ENCODE measurements at places on chromosomes 6 and 20. TPM values are rescaled to one million over a fixed set of nuclear protein-coding genes. Genes with fewer than 3 reads are reported as not detected.

The SYCP2L gene
- not detected for total RNA-seq

The SLC22A16 gene
- total RNA-seq: not detected

The SDHAF4 gene
- total RNA-seq: 4.9 TPM

The SEMG1 gene
- total RNA-seq: not detected

The SLC35B3 gene
- total RNA-seq: 25.4 TPM

The SPAG4 gene
- total RNA-seq: 5.2 TPM

The PHF3 gene
- total RNA-seq: 49.7 TPM

The RFX6 gene
- not detected for total RNA-seq

The EYA2 gene
- 0.50 TPM for total RNA-seq

The TFAP2B gene
- not detected for total RNA-seq

The SMLR1 gene
- not detected for total RNA-seq

The TRERF1 gene
- 4.2 TPM for total RNA-seq

The FLOT1 gene
- 138 TPM for total RNA-seq

The SLC2A10 gene
- total RNA-seq: 40.8 TPM

The GPX5 gene
- total RNA-seq: not detected

The CLPSL1 gene
- not detected for total RNA-seq

The CST1 gene
- 48.1 TPM for total RNA-seq

The PAK5 gene
- not detected for total RNA-seq

The ADGB gene
- not detected for total RNA-seq

The MOG gene
- total RNA-seq: not detected

The ANKEF1 gene
- 0.79 TPM for total RNA-seq

The KHDC1L gene
- total RNA-seq: not detected

The SAMD3 gene
- total RNA-seq: 7.3 TPM

The PROKR2 gene
- not detected for total RNA-seq

The KCNK17 gene
- not detected for total RNA-seq

The NT5DC1 gene
- total RNA-seq: 10.1 TPM

The TBXT gene
- total RNA-seq: not detected

The KLHDC3 gene
- 82.6 TPM for total RNA-seq

The SHLD1 gene
- 2.5 TPM for total RNA-seq

The BTNL2 gene
- not detected for total RNA-seq

The DNMT3B gene
- 2.9 TPM for total RNA-seq
